Activated effector memory CD4-positive, alpha-beta T cell treated with Interleukin-2 at 50 U/mL for 16 hours (primary cell): ENCODE measurements at places on chromosomes 6 and 20.

- DNase-seq, result no peak
Measured at GRCh38 chr6:53795702-53796450, 1.1 kb downstream of the LRRC1 start.

DNA sequence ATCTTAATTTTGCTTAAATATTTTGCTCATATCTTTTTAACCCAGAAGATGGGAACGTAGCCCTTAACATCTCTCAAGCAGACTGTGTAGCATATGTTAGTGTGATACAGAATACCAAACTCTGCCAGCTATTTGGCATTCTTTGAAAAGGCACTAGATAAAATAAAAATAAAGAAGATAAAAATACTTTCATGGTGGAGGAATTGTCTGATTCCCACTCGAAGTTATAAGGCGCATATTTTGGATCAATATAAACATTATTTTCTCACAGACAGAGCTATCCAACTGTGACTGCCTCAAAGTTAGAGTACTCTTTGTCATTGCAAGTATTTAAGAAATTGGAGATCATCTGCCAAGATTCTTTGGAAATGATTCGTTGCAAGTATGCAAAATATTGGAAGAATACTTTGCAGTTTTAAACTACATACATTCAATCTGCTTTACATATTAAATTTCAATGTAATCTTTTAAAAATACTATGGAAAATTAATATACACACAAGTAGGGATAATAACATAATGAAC, 10.8 kb upstream of the EEF1E1 start:
- DNase-seq, result no peak

DNA sequence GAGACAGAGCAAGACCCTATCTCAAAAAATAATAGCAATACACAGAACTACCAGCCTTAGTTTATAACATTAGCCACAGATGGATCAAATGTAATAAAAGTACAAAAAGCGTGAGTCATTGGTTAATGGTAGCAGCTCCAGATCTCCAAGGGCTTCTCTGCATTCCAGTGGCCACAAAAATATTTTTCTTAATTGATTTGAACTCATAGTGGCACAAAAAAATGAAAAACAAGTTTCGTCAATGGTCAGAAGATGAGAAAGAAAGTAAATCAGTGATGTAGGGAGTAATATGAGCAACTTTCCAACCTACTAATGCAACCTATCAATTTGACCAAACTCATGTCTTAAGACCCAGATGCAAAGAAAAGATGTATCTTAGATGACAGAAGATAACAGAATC, 79.6 kb downstream of the CEP57L1 start:
- no peak for DNase-seq

DNA sequence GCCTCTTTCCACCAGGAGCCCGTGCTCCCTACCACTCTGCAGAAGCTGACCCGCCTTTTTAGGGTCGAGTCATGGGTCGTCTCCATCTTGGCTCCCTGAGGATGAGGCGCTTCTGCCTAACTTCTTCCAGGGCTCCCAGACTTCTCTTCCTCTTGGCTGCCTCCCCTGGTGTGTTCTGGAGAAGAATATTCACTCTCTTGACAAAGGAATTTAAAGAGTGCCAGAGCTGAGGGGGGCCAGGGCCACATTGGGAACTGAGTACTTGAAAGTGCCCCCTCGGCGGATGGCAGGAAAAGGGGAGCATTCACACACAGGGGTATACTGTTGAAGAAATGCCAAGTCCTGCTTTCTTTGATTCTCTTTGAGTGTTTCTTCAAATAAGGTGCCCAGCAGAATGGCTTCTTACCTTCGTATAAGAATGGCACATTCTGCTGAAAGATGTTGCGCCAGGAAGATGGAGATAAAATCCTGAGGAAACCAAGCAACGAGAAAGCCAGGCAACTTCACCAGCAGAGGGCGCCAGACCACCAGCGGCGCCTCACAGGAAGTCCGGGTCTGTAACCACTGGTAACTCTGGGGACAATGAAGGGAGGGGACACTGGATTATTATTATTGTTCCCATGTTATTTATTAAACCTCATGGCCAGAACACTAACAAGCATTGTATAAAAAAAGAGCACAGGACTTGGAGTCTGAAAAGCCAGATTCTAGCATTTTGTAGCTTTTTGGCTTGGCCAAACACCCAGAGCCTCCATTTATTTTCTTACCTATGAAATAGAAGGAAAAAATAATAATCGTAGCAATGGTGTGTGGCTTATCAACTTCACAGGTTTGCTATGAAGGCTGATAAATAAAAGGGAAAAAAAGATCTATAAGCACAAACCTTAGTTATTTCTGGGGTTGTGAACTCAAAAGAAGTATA, 176.7 kb downstream of the HACE1 start:
- peak; percentile 48 for DNase-seq

- peak; percentile 1 for DNase-seq
Measured at GRCh38 chr20:51022803-51023616, at the start of gene KCNG1. TSS of gene KCNG1 (minus strand) at chr20:51023107. CDS start at chr20:51010338, 12,769 bp downstream.

DNA sequence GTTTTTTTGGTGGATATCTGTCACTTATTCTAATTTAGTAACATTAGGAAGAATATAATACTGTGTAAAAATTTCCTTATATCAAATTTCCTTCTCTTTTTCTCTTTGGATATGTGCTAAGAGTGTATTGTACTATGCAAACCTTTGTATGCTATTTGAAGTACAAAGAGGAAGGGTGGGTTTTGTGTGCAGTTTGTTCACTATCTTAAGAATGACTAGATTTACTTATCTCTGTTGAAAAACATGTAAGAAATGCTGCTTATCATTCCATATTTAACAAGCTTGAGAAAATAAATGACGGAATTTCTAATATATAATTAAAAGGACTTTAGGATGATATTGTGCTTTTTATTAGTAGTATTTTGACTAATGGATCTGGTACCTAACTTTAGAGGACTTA, 13.1 kb downstream of the CD2AP start:
- DNase-seq, result no peak

DNA sequence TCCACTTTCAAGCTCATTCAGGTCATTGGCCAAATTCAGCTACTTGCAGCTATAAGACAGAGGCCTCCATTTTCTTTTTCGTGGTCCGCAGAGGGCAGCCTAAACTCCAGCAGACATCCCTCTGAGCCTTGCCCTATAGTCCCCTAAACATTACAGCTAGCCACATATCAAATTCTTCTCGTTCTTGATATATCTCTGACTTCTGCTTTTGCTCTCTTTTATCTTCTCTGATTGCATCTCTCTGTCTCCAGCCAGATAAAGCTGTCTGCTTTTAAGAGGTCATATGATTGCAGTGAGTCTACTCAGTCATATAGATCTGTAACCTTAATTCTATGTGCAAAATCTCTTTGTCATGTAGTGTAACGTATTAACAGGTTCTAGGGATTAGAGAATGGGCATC, 358.4 kb upstream of the RGS17 start:
- no peak for DNase-seq

DNA sequence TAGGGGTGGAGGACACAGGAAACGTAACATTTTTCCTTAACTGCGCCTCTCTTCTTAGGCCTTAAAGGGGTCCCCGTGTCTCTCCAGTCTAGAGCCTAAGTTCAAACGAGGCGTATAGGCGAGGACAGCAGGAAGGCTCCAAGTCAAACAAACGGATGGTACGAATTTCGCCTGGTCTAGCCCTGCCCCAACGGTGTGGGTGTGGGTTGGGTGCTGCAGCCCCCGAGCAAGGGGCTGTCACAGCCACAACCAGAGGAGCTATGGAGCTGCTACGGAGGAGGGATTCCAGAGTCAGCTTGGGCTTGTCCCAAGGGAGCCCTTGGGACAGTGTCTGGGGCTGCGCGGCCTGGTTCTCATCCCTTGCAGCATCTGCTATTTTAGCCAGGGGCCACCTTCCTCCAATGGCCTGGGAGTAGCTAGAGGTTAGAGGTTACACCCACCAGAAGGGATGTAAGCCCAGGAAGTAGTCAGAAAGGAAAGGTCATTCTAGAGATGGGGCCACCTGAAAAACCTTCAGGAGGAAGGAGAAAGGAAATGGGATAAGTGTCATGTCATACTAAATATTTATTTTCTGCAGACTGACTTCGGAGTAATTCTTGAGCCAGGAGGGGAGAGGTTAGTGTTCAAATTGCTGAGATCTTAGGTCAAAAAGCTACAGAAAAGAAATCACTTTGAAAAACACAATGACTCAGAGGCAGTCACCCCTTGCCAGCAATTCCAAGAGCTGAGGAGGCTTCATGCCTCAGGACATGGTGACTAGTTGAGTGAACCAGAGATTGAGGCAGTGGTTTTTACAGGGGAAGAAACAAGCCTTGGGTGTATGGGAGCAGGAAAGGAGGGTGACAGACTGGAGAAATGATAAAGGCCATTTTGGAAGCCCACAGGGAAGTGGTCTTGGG, 21.7 kb downstream of the VPS52 start:
- no peak for DNase-seq

DNA sequence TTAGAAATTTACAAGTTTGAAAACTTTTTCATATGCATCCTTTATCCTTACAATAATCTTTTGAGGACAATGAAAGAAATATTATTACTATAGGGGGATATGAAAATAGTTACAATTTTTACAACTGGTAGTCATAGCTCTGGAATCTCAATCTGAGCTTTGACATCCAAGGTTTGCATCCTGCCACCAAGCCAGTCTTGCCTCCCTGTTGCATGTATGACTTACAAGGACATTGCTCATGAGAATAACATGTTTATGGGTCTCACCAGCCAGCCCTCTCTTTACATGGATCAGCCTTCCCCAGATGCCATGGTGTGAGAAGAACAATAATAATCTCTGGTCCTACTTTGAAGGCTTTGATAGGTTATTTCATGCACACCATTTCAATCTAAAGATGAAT, 67.5 kb downstream of the THEMIS start:
- DNase-seq, result no peak

- DNase-seq, result no peak
Measured at GRCh38 chr20:33765099-33765498, 33.3 kb downstream of the ZNF341 start.

GRCh38 chr6:79673947-79674346, 42.8 kb downstream of the SH3BGRL2 start:
- DNase-seq, result no peak

DNA sequence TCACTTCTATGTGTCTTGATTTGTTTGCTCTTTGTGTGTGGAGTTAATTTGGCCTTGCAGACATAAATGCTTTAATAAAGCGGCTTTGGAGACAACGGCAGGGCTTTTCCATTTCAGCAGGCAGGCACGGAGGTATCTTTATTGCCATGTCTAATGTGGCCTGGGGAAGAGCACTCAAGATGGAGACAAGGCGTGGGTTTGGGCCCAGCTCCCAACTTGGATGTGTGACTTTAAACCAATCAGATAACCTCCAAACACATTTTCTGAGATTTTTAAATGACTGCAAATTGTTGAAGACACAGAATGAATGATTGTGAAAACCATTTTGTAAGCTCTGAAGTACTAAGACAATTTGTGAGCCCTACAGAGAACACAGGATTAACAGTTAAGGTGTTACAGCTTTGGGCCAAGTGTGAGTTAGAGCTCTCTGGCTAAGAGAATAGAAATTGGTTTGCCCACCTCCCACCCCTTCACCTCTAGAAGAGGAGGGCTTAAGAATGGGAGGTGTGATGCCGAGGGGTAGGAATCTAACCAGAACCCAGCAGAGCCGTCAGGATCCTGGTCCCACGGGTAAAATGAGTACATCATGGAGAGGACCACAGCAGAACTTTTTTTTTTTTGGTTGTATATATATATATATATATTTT, 9.0 kb downstream of the DYNLT1 start:
- no peak for DNase-seq

GRCh38 chr20:22342410-22342809, 242.0 kb downstream of the FOXA2 start:
- no peak for DNase-seq

- DNase-seq, result no peak
Measured at GRCh38 chr6:51384736-51385135, 566.1 kb downstream of the TFAP2B start.

- no peak for DNase-seq
Measured at GRCh38 chr6:140542863-140543262, 1168.4 kb upstream of the CITED2 start.

GRCh38 chr6:11320914-11321597, 88.6 kb upstream of the NEDD9 start:
- DNase-seq, result no peak

DNA sequence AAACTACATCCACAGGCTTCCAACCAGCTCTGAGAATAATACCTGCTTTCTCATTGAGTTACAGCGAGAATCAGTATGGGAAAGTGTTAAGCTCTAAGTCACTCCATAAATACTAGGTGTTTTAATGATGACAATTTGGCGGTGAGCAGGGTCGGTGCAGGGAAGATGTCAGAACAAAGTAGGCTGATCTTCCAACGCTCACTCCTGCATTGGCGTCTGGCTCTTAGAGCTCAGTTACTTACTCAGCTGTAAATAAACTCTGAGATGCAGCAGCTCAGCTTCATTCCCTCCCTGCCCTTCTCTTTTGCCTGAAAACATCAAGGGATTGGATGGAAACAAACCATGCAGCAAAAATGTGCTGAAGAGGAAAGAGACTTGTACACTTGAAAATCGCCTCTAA, 102.5 kb upstream of the SPACA1 start:
- DNase-seq, result no peak

- no peak for DNase-seq
Measured at GRCh38 chr20:40771848-40772511, 82.9 kb upstream of the MAFB start.

DNA sequence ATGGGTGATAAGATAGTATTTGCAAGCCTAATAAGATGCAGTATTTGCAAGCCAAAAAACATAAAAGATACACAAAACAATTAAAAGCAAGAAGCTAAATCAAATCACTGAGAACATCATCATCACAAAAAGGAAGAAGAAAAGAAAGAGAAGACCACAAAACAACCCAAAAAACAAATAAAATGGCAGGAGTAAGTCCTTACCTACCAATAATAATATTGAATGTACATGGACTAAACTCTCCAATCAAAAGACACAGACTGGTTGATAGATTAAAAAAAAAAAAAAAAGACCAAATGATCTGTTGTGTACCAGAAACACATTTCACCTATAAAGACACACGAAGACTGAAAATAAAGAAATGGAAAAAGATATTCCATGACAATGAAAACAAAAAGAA, 37.7 kb downstream of the ECHDC1 start:
- no peak for DNase-seq

DNA sequence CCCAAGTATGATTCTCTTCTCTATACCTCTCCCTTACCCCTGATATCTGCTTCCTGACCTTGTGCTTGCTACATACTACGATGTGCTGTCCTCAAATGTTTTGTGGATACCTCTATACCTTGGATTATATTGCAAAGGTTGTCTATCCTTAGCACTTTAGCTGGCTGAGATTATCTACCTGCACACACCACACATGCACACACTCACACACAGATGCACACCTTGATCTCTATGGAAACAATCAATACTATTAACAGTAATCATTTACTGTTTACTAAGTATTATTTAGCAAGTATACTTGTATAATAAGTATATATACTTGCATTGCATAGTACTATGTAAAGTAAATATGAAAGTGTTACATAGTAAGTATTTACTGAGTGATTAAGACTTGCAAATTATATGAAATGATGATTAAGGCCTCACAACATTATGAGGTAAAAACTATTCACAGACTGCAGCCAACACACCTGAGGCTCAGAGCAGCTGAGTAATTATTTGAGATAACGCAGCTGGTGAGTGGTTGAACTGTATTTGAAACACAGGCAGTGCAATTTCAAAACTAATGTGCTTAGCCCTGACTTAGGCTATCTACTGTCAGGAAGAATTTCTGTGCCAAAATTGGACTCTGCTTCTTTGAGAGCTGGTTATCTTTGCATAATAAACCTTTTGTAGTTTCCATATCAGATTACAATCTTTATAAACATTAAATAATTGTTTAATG, 699.9 kb downstream of the FRK start:
- no peak for DNase-seq
